ENCODE measurements at places on chromosomes 1 and 21.
A peak's percentile ranks its signal among the peaks of the same experiment; 100 is the strongest.

DNA sequence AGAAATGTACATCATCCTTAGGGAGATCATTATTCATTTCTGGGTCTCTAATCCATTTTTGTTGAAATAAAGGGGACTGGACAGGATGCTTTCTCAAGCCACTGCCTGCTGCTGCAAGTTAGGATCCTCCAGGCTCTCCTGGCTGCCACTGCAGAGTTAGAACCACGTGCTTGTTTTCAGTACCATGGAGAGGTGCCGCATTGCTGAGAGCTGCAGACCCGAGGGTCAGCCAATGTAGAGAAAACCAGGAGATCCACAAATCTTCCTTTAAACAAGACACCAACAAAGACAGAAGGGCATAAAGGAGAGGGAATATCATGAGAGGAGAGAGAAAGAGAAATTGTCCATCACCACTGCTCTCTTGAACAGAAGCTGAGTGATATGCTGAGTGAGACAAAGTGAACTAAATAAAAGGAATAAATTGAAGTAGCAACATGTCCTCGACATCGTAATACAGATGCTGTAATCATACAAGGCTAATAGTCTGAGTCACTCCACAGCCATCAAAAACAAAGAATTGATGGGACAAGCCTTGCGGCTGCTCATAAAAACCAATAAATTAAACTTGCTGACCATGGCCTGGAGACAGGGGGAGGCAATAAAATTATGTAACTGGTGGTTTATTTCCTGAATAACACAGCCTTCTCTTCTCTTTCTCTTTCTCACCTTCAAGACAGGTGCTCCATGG lies 255.7 kb downstream of the OMA1 start:
- DNase-seq: peak; percentile 32

- DNase-seq: no peak
These were observed 77.4 kb upstream of the BTG3 start for GRCh38 chr21:17690078-17690494.

DNA sequence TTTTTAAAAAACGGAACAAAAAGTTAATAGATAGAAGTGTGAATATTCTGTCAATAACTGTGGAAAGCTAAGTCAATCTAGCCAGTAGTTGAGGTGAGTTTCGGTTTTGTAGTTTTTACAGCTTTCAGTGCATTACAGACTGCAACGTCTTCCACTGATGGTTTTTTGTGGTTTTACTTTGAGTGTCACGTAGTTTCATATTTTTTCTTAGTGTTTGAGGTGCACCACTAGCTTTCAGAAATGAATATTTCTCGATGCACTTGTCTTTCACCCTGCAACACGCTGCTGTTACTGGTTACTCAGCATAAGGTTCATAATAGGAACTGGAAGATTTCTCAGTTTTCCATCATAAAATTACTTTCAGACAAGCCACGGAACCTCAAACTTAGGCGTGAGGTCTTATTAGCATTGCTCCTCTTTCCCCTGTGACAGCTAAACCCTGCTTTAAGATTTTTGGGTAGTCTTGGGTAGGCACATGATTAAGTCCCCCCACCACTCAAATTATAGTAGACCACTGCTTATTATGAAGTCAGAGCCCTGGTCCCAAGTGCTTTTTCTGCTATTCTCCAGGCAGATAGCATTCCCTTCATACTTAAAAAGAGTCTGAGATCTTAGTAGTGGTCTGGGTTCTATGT lies 1412.7 kb downstream of the KCNT2 start:
- DNase-seq: no peak

DNA sequence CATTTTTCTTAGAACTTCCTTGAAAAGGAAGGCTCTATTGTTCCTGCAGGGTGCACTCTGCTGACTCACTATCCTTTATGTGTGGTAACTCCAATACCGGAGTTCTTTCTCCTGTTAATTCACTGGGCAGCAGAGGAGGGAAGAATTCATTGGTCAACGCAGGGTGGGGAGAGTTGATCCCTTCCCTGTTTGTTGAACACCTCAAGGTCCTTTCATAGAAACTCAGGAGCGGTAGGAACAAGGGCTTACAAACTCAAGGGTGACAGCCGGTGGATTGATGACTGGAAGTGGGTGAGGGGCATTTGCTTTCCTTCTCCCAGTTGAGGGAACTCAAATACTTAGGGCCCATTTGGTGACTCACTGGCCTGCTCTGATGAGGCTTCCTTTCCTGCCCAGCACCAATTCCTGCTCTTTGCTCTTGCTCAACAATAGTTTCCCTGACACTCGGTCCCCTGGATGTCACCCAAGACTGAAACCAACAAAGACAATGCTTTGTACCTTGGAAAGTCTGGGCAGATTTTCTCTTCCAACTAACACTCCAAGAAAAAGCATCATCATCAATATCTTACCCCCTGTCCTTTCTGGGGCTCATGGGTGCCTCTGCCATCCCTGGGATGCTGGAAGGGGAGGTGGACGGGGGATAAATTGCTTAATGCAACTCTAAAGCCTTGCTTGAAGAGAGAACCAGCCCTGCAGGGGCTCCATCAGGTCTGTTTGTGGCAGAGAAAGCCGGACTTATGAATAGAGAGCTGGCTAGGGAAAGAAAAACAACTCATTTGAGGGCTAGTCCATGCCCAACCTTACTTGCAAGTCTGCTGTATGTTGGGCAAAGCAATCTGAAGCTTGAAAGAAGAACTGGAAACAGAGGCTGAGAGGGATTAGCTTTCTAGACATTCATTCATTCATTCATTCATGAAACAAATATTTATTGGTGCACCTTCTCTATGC lies 9.3 kb downstream of the SLC26A9 start:
- peak; percentile 74 for DNase-seq

- no peak for DNase-seq
These were observed 193.8 kb downstream of the ST6GALNAC3 start for GRCh38 chr1:76268341-76268740.

DNA sequence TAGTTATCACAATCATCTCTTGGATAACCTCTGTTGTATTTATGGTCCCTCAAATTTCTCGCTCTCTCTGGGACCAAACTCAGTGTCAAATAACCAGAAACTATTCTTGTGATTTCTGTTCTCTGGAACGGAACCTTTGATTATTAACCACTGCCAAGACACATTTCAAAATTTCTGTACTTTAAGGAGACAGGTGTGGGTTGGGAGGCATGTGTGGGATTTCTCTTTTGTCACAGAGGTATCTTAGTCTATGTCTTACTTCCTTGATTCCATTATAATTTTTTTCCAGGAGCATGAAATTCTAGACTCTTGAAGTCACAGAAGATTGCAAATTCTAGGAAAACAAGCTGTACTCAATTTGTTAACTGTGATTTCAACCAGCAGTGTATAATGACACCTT lies 919.0 kb upstream of the B3GALT2 start:
- no peak for DNase-seq

DNA sequence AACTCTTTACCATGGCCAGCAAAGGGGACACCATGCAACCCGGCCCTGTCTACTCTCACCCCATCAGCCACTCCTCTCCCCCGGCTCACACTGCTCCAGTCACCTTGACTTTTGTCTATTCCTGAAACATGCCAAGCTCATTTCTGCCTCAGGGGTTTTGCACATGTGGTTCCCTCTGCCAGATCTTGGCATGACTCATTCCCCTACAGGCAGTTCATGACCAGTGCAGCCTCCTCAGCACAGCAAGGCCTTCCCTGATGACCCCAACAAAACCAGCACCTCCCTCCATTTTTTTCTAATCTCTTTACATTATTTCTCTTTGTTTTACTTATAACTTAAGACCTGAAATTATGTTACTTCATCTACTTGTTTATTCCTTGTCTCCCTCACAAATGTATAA lies 58.6 kb upstream of the GJB5 start:
- peak; percentile 4 for DNase-seq

GRCh38 chr21:30962013-30962412 lies 76.3 kb downstream of the KRTAP19-8 start:
- no peak for DNase-seq

GRCh38 chr1:45385302-45385701 lies 45.1 kb upstream of the MUTYH start:
- DNase-seq: no peak

DNA sequence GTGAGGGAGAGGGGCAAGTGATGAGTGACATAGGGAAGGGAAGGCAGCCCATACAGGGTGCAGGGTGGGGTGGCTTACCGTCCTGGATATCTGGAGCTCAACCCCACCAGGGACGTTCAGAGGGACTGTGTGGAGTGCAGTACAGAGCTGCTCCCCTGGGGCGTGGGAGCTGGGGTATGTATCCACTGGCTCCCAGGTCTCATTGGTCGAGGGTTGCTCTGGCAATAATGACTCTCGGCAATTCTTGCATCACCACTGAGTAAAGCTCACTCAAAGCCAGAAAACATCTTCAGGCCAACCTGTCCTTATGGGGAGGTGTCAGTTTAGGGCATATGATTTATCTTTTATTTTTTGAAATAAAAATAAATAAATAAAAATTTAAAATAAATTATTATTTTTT lies 43.2 kb upstream of the RUNX3 start:
- DNase-seq: no peak

DNA sequence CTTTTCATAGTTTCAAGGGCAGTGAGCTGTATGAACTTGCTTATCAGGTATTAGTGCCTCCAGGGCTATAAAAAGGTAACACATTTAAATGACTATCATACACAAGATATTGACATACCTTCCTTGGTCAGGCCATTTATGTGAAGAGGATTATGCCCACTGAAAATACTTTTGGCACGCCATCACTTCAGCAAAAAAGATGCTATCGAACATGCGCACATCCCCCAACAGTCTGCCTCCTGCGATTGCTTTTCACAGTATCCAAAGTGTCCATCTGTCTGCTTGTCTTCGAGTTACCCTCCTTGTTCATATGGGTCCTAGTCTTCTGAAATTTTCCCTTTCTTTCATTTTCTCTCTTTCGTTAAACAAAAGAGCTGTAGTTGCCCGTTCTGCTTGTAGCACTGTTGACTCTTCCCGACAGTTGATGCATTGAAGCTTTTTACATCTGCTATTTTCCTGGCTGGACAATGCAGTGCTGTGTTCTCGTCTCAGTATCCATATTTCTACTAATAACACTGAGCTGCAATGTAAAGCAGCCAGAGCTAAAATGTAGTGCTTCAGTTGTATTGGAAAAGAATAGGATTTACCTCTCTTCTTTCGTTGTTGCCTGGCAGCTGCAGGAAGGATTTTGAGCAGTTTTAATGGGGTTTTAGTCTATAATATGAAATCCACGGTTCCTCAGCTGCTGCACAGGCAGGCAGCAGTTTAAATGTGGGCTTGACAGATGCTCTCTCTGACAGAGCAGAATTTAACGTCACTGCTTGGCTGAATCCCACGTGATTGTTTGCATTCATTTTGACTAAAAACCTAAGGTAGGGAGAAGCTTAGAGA lies at the start of gene B3GALT2:
Gene B3GALT2 (minus strand): TSS at position 713 of the 831 bp plus-strand sequence. CDS start 5,051 bp downstream, outside the sequence.
- DNase-seq: peak; percentile 62

- no peak for DNase-seq
These were observed 72.2 kb upstream of the GADD45A start for GRCh38 chr1:67612788-67613241.

DNA sequence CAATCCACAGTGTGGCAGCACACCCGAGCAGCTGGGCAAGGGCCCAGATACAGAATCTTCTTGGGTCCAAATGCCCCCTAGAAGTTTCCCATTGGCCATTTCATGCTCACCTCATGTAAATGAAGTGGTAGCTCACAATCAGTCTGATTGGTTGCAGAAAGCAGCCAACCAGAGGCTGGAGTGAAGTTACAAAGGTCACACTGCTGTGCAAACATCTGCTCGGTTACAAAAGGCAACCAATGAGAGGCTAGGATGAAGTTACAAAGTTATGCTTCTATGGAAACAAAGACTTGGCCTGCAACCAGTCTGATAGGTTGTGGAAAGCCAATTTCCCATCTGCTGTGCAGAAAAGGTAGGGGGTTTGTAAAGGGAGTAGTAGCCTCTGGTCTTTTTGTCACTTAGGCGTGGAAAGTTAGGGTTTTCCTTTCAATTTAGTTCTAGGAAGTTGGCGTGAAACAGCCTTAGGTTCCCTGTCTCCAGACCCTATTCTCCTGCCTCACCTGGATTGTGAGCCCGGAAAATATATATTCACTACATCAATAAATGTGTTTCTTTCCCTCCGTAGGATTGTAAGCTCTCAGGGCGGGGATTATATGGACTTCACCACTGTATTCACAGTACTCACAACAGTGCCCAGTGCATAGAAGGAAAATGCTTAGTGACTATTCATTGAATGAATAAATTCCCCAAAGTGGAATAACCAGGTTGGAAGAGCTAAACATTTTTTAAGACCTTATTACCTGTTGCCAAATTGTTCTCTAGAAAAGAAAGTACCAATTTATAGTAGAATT lies 91.9 kb downstream of the URB2 start:
- DNase-seq: no peak

- DNase-seq: peak; percentile 94
These were observed 4.6 kb upstream of the ENAH start for GRCh38 chr1:225657462-225657989.

DNA sequence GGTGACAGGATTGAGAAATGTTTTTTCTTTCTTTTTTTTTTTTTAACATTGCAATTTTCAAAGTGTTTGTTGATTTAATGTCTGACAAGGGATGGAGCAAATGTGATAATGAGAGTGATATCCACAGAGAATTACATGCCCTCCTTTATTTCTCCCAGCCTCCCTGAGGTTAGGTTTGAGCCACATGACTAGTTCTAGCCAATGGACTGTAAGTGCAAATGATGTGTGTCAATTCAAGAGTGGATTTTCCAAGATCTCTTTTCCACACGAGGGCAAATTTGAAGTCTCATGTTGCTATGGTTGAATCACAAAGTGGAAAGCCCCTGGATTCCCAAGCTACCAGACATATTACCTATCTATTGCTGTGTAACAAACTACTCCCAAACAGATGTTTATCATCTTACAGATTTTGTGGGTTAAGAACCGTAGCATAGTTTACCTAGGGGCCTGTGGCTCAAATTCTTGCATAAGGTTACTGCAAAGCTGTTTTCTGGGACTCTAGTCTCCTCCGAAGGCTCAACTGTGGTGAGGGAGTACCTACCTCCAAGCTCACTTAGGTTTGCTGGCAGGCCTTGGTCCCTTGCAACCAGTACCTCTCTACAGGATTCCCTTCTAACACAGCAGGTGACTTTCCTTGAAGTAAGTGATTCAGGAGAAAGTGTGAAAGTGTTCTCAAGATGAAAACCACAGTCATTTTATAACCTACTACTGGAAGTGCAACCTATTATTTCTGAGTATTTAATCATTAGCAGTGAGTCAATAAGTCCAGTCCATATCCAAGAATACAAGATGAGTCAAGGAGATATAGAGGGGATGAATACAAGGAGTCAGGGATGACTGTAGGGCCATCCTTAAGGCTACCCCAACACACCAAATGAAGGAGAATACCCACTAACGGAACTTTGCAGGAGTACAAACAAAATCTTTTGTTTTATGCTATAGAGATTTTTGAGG lies 533.6 kb downstream of the PTPRC start:
- no peak for DNase-seq

DNA sequence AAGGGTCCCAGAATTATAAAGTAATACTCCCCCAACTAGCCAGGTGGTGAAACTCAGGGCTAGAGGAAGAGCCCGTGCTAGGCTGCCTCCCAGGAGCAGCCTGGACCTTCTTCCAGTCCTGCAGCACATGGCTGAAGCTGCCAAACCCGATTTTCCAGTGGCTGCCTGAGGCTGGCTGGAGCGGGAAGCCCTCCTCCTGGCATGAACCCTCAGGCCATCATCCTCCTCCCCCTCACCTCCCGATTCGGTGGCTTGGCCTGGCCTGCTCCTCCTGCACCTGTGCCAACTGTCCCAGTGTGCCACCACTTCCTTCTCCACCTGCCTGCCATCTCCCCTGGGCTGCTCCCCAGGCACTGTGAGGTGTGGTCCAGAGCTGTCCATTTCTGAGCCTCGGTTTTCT lies 3.0 kb upstream of the TSPAN1 start:
- DNase-seq: no peak

GRCh38 chr1:31573261-31573660 lies 3.1 kb upstream of the TINAGL1 start:
- no peak for DNase-seq

GRCh38 chr21:40540216-40540615 lies 306.7 kb downstream of the DSCAM start:
- DNase-seq: no peak

- no peak for DNase-seq
These were observed 153.1 kb upstream of the CXADR start for GRCh38 chr21:17359781-17360180.
